ENCODE measurements at places on chromosomes 1 and 21. TPM values are rescaled to one million over a fixed set of nuclear protein-coding genes. Genes with fewer than 3 reads are reported as not detected.

The ZC3H12A gene
- 3.6 TPM for total RNA-seq

The LENEP gene
- total RNA-seq = 1.7 TPM

The PDC gene
- total RNA-seq = not detected

The APOBEC4 gene
- not detected for total RNA-seq

The TBX15 gene
- total RNA-seq = not detected

The GSTM1 gene
- not detected for total RNA-seq

The DIRAS3 gene
- total RNA-seq = 0.33 TPM

The IFI6 gene
- 4,818 TPM for total RNA-seq

The EDARADD gene
- total RNA-seq = not detected

The PDE4DIP gene
- total RNA-seq = 80.5 TPM

The RCOR3 gene
- total RNA-seq = 34.0 TPM

The LDLRAP1 gene
- 21.8 TPM for total RNA-seq

The CR1L gene
- total RNA-seq = under 0.01 TPM

The ILDR2 gene
- 1.1 TPM for total RNA-seq

The GBP7 gene
- not detected for total RNA-seq

The PPIAL4G gene
- not detected for total RNA-seq

The GJA5 gene
- under 0.01 TPM for total RNA-seq

The ELOA gene
- total RNA-seq = 60.3 TPM

The C1orf226 gene
- under 0.01 TPM for total RNA-seq

The TMEM240 gene
- 2.1 TPM for total RNA-seq

The TPR gene
- 67.1 TPM for total RNA-seq

The WNT9A gene
- total RNA-seq = under 0.01 TPM

The CHRM3 gene
- 0.73 TPM for total RNA-seq

The IGSF9 gene
- total RNA-seq = under 0.01 TPM

The CHRNB2 gene
- under 0.01 TPM for total RNA-seq

The PLA2G2C gene
- total RNA-seq = not detected

The ADAMTS4 gene
- 4.0 TPM for total RNA-seq

The KHDRBS1 gene
- 29.9 TPM for total RNA-seq

The CALML6 gene
- total RNA-seq = 0.33 TPM

The CFHR5 gene
- not detected for total RNA-seq

The SELP gene
- not detected for total RNA-seq

The FH gene
- 200 TPM for total RNA-seq

The IRF6 gene
- 5.5 TPM for total RNA-seq

The DDAH1 gene
- total RNA-seq = 1.4 TPM

The LMOD1 gene
- under 0.01 TPM for total RNA-seq

The CFHR4 gene
- total RNA-seq = not detected

The FYB2 gene
- not detected for total RNA-seq

The OR14K1 gene
- total RNA-seq = not detected

The PLA2G2F gene
- total RNA-seq = not detected

The BMP8A gene
- 0.36 TPM for total RNA-seq

The TEX38 gene
- total RNA-seq = not detected

The EDN2 gene
- not detected for total RNA-seq

The FUCA1 gene
- 10.7 TPM for total RNA-seq

The ANKRD65 gene
- total RNA-seq = not detected

The DOP1B gene
- total RNA-seq = 10.7 TPM

The TMOD4 gene
- not detected for total RNA-seq

The PITHD1 gene
- 37.6 TPM for total RNA-seq

The FCGR3B gene
- total RNA-seq = not detected

The CNIH3 gene
- total RNA-seq = 24.7 TPM

The DPT gene
- total RNA-seq = not detected

The REN gene
- not detected for total RNA-seq

The CACHD1 gene
- 10.0 TPM for total RNA-seq

The WLS gene
- 41.1 TPM for total RNA-seq

The CNR2 gene
- total RNA-seq = not detected

The RSPH1 gene
- 0.15 TPM for total RNA-seq

The TMPRSS2 gene
- 0.46 TPM for total RNA-seq
